ENCODE measurements at places on chromosomes 2 and 18. TPM values are rescaled to one million over a fixed set of nuclear protein-coding genes. Genes with fewer than 3 reads are reported as not detected.

Gene POTEI
- not detected for total RNA-seq

Gene SRD5A2
- total RNA-seq, result not detected

Gene KCNK3
- 8.5 TPM for total RNA-seq

Gene HDAC4
- 88.8 TPM for total RNA-seq

Gene CHN1
- 23.2 TPM for total RNA-seq

Gene SERPINB7
- total RNA-seq, result not detected

DNA sequence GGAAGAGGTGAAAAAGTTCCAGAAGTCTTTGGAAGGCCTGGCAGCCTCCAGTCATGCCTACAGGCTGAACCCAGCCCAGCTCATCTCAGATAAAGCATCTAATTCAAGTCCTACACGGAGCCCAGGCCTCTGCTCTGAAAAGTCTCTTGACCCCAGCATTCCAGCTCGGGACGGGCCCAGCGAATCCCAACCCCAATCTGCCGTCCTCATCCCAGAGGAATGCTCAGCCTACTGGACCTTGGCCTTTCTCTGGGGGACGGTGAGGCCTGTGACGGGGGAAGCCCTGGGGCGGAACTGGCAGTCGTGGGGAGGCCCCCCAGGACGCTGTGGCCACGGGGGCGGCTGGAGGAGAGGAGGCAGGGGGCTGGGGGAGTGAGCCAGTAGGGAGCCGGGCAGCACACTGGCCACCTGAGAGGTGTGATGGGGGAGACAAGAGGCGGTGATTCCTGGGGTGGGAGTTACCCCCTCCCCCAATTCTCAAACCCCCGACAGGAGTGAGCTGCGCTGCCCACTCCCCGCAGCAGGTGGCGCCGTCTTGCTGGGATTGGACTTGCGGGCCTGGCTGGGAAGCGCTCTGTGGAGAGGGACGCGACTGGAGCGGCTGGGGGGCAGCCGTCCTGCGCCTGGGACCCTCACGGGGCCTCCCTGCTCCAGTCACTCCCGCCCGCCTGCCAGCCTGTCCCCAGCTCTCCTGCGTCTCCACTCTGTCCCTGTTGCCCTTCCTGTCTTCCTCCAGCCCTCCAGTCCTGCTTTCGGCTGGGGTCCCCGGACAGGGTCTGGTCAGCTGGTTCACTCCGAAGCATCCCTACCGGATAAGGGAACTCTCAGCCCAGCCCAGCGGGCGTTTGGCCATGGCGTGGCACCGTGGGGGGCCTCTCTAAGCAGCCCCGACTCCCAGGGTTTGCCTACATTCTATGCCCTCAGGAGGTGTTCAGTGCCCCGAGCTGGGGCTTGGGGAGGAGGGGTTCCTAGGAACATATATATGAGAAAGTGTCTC is 182.6 kb upstream of the HAAO start:
- DNase-seq, result no peak

GRCh38 chr18:11591957-11592356 is 17.4 kb upstream of the SLC35G4 start:
- peak; percentile 77 for DNase-seq

DNA sequence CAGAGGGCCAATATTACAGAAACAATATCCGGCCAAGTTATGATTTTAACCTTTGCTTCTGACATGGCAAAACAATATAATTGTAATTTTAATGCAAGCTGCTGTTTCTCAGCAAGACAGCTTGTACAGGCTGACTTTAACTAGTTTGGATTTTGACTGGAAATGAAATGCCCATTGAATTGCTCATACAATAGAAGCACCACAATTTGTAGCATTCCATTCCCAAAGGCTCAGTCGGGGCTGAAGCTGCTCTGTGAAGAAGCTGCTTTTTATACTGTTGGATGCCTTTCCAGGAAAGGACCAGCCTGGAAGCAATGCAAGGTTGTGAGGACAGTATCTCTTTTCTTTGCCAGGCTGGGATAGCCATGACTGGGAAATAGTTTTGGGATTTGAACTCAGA is 677.0 kb upstream of the FANCL start:
- no peak for DNase-seq

DNA sequence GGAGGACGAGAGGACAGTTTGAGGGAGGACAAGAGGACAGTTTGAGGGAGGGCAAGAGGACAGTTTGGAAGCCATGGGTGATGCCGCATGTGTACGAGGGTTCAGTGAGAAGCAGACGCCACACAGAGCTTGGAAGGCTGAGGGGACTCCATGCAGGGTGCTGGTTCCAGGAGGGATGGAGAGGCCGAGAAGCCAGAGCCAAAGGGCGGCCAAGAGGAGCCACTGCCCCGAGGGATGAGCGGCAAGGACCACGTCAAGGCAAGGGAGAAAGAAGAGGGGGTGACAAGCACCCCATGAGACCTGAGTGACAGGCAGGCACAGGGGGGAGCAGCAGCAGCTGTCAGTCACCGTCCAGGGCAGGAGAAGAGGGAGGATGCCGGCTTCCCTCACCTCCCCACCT is 385.7 kb upstream of the MYT1L start:
- no peak for DNase-seq

DNA sequence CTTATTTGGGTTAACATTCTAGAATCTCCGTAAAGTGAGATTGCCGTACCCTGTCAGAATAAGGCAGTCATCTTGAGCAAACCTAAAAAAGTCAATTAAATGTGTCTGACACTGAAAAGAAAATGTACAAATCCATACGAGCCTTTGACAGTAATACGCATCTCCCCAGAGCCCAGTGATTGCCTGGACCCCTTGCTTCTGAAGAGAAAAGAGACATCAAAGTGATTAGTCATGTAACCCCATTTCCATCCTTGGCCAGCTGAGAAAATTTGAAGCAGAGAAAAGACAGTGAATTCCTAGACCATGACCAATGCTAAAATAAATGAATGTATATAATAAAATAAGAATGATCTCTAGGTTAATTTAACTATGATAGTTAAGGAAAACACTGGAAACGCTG is 1499.4 kb downstream of the SUCLG1 start:
- no peak for DNase-seq

DNA sequence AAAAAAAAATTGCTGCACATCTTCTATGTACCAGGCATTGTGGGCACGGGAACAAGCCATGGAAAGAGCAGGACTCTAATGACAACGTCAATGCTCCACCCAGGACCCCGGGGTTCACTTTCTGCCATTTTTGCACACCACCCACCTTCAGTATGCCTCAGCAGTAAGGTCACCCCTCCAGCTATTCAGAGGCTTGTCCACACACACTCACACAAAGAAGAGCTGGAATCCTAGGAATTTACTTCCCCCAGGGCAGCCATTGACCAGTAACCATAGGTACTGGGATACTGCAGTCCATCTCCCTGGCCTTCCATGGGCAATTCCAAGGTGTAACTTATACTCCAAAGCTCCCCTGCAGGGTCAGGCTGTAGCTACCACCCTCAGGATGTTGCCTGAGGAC is 170.8 kb downstream of the SUCLG1 start:
- DNase-seq, result no peak

DNA sequence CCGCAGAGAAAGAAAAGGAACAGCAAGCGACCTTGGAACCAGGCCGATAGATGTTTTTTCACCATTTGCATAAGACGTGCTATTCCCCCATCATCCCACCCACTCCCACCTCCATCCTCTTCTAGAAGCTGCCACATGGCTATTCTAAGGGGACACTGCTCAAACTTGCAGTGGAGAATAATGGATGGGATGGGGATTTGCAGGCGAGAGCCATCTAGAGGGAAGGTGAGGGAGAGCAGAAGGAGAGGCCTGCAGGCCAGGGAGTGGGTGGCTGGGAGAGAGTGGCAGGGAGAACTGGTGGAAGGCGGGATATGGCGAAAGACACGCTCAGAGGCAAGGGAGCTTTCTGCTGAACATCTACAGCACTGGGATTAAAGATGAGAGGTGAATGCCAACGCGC is 84.9 kb downstream of the MAPK4 start:
- no peak for DNase-seq

GRCh38 chr2:133787207-133787606 is 218.9 kb upstream of the NCKAP5 start:
- no peak for DNase-seq

- DNase-seq, result no peak
Observed at GRCh38 chr18:60784161-60784560, 411.6 kb upstream of the MC4R start.

DNA sequence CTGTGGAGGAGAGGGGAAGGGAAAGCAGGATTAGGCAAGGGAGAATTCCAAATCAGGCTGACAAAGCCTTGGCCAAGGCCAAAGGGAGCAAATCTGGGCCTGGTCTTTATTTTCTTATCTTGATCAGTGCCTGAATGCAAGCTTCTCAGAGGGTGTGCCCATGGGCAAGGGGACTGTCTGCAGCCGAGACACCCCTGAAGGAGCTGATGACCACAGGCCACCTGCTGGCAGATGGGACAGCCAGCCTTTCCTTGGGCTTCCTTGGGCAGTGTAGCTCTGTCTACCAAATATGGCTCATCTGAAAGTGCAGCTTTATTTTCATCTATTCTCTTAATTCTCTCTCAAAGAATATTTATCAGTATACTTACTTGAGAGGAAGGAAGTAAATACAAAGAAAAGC is 117.0 kb downstream of the PKP4 start:
- no peak for DNase-seq

DNA sequence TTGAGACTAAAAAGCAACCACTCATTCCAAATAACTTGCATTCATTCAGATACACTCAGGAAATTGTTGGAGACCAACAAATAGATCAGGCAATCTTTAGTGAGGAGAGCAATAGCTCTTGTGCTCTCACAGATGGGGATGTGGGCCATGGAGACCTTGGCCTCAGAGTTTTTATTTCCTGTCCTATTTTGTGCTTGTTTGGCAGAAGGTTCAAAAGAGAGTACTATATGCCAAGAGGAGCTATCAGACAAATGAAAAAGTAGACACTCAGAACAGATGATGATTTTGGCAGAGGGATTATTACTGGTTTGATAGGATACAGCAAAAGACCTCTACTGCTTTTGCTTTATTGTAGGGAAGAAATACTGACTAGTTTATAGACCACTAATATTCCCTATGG is 230.2 kb downstream of the KCNE4 start:
- no peak for DNase-seq

DNA sequence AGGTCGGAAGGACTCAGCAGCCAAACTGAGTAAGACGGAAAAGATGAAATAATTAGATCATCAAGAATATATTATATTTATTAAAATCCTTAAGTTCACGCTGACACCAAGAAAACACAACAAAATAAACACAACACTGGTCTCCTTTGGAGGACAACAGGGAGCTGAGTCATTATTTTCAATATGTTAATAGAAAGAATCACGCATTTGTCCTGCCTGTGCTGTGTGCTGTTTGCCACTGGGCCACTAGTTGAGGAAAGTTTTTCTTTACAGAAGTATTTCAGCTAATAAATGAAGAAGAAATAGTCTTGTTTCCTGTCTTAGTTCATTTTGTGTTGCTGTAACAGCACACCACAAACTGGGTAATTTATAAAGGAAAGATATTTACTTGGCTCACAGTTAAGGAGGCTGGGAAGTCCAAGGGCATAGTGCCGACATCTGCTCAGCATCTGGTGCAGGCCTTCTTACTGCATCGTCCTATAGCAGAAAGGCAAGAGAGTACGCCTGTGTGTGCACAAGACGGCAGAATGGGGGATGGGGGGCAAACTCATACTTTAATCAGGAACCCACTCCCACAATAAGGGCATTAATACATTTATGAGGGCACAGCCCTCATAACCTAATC is 88.0 kb downstream of the TCF7L1 start:
- no peak for DNase-seq

DNA sequence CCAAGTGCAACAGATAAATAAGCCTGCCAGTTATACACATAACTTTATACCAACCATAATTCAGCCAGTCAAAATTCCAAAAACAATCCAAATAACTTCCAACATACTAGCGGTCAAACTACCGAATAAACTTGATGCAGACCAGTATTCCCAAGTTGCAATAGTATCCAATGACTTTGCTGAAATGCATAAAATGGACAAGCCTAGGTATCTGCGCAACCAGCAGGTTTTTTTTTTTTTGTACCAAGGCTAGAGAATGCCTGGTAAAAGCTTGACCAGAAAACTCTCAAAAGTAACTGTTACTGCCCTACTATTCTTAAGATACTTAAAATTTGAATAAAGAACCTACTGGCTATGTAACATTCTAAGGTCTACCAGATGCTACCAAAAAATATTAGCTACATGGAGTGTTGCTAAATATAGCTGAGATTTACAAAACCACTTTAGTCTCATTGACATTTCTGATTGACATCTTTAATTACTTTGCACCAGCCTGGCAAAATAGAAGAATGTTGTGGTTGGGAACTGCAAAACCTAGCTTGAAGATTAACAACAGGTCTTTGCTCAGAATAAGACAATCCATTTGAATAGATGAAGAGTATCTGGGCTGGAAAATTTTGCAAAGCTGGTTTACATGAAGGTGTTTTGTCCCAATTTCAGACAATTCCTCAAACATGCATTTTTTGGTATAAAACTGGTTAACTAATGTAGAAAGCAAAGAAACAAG is 7.3 kb downstream of the SRSF7 start:
- DNase-seq, result no peak

GRCh38 chr2:136168720-136169119 is 50.8 kb upstream of the CXCR4 start:
- no peak for DNase-seq

- no peak for DNase-seq
Observed at GRCh38 chr2:171225302-171225980, 64.7 kb upstream of the TLK1 start.
